ENCODE measurements at places on chromosomes 4 and X.

GRCh38 chrX:91389026-91389425 is 45.6 kb upstream of the PABPC5 start:
- DNase-seq, result no peak

DNA sequence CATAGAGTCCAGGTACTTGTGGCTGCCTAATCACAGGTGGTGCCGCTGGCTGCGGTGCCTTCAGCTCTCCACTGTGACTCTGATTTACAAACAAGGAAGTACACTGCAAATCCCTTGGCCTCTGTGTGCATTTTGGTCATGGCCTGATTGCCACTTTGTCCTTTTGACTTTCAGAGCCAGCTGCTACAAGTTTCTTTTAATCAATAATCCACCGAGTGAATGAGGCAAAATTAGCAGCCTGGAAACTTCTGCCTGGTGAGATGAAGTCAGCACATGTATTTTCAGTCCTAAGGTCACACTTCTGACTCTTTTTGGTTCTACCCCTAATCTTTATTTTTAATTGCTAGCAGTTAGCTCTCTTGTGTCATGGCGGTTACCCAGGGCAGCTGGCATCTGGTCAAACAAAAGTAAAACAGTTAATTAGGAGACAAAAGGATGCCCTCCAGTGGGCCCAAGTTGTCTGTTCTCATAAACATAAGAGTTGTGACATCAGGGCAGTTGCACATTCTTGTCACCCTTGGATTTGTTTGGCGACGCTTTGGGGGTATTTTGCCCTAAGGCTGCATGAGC is 62.3 kb upstream of the LNX1 start:
- no peak for DNase-seq

GRCh38 chr4:100644150-100644549 is 126.3 kb upstream of the EMCN start:
- DNase-seq, result no peak

DNA sequence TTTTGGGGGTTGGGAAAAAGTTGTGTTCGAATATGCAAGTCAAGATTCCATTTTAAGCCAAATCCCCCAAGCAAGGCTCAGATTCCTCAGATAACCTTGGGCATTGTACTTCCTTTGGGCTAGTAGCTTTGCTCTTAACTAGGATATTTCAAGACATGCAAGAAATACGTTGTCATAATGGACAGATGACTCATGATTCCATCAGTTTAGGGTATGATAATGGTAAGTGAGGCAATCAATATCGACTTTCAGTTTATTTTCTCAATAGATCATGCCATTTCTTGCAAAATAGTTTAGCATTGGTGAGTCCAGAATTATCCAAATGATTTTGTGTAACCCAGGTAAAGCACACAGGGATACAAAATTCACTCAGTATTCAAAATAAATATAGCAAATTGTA is 25.4 kb downstream of the CFAP299 start:
- no peak for DNase-seq

Data from ecto neural progenitor cell (in vitro differentiated cells).